ENCODE measurements at places on chromosomes 7 and 10.

GRCh38 chr10:112585126-112585525, 138.1 kb downstream of the VTI1A start:
- DNase-seq = peak; percentile 32

GRCh38 chr10:104582602-104582951, 58.5 kb upstream of the SORCS3 start:
- no peak for DNase-seq

GRCh38 chr10:75950997-75951589, 519.7 kb downstream of the LRMDA start:
- DNase-seq = no peak

DNA sequence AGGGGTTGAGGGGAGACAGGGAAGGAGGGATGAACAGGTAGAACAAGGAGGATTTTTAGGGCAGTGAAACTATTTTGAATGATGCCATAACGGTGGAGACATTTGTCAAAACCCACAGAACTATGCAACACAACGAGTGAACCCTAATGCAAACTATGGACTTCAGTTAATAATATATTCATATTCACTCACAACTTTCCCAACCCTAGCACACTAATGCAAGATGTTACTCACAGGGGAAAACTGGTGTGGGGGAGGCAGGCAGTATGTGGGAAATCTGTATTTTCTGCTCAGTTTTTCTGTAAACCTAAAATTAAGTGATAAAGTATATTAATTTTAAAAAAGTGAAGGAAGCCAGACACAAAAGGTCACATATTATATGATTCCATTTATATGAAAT, 17.3 kb downstream of the GNA12 start:
- DNase-seq = peak; percentile 76

GRCh38 chr7:13067036-13067435, 379.6 kb downstream of the ARL4A start:
- no peak for DNase-seq

- no peak for DNase-seq
Observed at GRCh38 chr7:68319061-68319460, 1279.2 kb upstream of the AUTS2 start.

DNA sequence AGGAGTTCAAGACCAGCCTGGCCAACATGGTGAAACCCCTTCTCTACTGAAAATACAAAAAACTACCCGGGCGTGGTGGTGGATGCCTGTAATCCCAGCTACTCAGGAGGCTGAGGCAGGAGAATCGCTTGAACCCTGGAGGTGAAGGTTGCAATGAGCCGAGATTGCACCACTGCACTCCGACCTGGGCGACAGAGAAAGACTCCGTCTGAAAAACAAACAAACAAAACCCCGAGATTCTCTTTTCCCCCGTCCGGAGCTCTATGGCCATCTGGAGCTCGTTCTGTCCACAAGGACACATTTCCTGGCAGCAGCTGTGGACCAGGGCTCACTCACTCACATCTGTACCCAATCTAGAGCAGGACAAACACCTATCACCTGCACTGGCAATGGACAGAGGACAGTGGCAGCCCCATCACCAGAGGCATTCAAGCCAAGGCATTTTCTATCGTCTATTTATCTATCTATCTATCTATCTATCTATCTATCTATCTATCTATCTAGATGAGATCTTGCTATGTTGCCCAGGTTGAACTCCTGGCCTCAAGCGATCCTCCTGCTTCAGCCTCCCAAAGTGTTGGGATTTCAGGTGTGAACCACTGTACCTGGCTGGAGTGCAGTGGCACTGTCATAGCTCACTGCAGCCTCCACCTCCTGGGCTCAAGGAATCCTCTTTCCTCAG, 167.1 kb upstream of the TNRC18 start:
- no peak for DNase-seq

DNA sequence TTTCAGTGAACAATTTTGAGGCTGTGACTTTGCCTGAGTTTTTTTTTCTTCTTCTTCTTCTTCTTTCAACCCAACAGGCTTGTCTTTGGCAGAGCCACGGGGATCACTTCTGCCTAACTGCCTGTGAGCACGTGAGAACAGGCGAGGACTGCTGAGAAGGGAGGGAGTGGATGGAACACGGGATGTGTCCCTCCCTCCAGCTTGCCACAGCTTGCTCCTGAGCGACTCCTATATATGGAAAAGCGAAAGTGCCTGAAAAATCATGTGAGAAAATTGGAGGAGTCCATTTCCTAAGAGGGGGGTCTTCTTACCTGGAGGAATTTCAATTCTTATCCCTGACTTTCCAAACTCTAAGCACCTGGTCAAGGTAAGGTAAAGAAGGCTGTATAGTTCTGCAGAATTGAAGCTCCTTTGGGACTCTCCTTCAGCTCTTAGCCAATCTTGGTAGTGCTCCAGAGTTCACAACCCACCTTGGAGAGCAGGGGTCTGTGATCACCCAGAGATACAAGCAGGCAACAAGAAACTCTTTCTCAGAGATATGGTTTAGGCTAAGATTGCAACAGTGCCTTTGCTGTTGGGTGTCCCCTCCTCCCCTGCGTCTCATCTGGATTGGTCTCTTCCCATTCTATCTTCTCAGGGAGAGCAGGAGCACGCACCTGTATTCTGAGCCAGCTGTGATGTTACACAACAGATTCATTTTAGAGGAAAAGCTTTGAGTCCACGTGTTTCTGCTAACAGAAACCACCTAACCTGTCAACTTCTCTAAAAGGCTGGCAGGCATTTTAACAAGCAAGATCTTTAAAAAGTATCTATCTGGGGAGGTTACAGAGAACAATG, at the start of gene MAT1A:
Gene MAT1A (minus strand): TSS at position 208 of the 837 bp plus-strand sequence. CDS start 235 bp downstream, outside the sequence.
- DNase-seq = peak; percentile 19

DNA sequence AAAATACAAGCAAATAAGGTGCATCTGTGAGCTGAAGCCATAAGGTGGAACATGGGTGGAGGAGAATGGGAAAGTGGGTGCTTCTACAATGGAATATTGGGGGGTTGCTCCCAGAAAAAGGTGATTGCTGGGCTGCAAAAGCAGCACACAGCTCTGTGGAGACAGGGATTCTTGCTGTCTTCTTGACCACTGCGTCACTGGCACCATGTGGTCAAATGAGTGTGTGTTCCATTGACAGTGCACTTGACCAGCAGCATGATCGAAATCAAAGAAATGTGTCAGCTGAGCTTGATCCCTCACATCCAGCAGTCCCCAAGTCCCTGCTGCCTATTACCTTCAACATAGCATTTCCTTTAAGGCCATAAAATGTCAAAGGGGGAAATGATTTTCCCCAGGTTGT, 56.2 kb downstream of the GPR26 start:
- DNase-seq = no peak

DNA sequence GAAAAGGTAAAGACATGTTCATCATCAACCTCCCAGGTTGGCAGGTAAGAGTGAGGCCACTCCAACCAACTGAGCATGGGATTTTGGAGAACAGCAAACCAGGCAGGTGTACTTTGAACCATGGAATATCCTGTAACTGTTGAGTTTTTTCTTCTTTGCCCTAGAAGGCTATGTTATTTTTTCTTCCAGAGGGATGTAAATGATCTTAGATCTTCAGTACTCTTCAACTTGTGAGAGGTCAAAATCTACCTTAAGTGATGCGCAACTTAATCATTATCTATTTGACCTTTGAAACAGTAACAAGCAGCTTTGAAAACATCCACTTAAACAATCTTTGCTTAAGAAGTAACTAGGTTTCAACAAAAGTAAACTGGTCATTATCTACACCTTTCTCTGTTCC, at the start of gene CUBN:
Gene CUBN (minus strand): TSS at position 71 of the 400 bp plus-strand sequence. CDS start 46 bp downstream, at position 25.
- DNase-seq = no peak

GRCh38 chr10:3272300-3272699, 99.7 kb upstream of the PITRM1 start:
- DNase-seq = no peak

DNA sequence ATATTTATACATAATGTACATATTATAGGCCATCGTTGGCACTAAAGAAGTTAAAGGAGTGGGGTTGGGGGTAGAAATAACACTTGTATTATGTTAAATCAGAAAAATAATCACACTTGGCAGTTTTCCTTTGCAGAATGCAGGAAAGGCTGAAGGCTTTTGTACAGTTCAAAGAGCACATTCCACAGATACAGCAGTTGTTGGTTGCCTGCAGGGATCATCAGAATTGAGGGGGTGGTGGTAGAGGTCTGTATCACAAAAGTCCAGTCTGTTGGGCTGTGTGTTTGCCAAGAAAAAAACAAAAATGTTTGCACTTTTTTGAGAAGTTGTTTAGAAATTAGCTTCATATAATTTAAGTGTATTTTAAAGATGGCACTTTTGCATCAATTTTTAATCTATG, 231.8 kb upstream of the FOXP2 start:
- no peak for DNase-seq

GRCh38 chr7:107661081-107661864, 645 bp downstream of the SLC26A4 start:
- DNase-seq = peak; percentile 38

- DNase-seq = no peak
Observed at GRCh38 chr10:116873134-116873533, 23.8 kb downstream of the ENO4 start.

- no peak for DNase-seq
Observed at GRCh38 chr7:36758879-36759278, 34.6 kb upstream of the AOAH start.

DNA sequence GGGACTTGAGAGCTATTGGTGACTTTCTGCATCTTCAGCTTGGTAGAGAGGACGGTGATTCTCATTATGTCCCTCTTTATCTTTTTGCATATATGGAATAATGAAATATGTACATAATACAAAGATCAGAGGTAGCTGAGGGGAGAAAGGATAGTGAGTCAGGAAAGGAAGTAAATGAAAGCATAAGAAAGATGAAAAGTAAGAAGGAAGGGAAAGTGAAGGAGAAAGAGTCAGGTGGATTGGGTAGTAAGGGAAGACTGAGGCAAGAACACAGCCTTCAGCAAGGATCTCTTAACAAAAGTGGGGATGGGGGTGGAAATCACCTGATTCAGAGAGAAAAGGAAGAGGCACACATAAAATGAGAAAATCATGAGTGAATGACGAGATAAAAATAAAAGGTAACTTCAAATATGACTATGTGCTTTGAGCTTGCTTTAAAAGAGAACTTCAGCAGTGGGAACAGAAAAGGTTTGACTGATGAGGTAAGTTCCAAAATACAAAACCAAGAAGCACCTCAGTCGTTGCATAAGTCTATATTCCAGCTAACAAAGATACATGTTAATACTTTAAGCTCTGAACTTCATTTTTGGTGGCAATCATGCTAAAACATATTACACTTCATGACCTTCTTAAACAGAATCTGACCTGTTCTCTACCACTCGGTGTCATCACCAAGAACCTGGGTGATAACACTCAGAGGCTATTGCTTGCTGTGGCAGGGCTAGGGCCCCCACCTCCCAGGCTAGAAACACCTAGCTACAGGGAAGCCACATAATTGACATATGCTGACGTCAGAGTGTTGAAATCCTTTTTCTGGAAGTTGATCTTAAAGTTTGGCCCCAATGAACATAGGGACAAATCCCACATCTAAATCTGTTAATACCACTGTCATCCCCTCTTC, 32.9 kb downstream of the NRCAM start:
- no peak for DNase-seq

DNA sequence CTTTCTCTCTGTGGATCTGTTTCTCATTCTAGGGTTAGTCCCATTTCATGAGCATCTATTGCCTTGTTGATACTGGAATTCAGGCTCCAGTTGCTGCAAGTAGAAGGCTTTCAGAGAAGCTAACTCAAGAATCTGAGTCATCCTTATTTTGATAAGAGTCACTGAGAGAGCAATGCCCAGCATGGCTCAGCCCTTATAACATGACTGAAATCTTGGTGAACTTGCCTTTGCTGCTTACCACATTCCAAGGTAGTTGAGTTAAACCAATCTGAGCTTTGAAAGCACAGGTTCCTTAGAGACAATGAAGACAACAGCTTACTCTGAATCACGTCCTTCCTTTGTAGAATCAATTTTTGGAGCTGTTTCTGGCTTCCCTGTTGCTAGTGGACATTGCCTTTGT, 53.6 kb upstream of the CHCHD3 start:
- DNase-seq = peak; percentile 12

- DNase-seq = peak; percentile 21
Observed at GRCh38 chr10:484925-485661, 204.4 kb downstream of the DIP2C start.

DNA sequence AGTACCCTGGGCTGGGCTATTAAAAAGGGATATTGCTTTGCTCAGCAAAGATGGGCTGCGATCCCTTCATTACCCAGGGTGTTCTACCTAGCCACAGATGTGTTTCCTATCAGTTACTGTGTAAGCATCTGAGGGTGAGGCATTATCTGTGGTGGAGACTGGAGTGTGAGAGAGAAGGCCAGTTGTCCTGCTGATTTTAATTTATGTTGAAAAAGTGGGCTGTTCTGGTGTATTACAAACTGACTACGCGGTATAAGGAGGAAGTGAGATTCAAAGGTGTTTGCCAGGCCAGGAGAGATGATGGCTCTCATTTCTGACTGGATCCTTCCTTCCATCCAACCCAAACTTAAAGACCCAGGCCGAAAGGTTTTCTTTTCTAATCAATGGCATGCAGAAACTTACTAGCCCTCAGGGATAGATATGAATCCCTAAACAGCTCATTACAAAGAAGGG, 7.6 kb downstream of the TCF7L2 start:
- peak; percentile 59 for DNase-seq

- DNase-seq = no peak
Observed at GRCh38 chr7:37421861-37422500, 26.7 kb downstream of the ELMO1 start.

GRCh38 chr7:27997188-27997707, 183.3 kb downstream of the JAZF1 start:
- DNase-seq = no peak

GRCh38 chr10:104824380-104825006, 183.4 kb downstream of the SORCS3 start:
- peak; percentile 34 for DNase-seq

- DNase-seq = no peak
Observed at GRCh38 chr7:159145490-159145855, 806 bp upstream of the VIPR2 start.

DNA sequence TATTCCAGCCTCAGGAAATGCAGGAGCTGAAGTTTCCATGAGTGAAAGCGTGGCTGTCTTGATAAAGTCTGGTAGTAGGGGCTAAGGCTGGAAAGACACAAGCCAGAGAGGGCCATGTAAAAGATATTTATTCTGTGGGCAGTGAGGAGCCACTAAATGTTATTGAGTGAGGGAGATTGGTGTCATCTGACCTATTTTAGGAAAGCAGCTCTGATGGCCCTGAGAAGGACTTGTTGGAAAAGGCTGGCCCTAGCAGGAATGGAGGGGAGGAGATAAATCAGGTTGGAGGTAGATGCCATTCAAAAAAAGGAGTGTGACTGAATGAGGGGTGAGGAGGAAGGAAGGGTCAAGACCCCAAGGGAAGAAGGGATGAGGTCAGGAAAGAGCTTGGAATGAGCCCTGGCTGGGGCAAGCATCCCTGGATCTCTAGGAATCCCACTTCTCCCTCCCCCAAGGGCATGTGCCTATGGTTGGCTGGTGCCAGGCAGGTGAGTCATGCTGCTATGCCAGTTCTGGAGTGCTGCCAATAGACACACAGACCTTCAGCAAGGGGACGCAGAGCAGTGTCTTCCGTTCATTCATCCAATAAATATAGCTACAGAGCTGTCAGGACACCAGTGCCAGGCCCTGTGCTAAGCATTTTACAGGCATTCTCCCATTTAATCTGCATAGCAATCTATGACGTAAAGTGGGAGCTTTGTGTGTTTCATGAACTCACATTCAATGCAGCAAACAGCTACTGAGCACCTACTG, 2.0 kb downstream of the ANKRD2 start:
- DNase-seq = peak; percentile 88

Data from amniotic epithelial cell (primary cell).